ENCODE measurements at places on chromosomes 11 and 22.

GRCh38 chr11:90274362-90274761 lies 51.5 kb upstream of the CHORDC1 start:
- DNase-seq, result no peak

GRCh38 chr22:27603800-27604144 lies 197.8 kb downstream of the MN1 start:
- DNase-seq, result no peak

GRCh38 chr11:16786131-16786530 lies 47.7 kb downstream of the C11orf58 start:
- no peak for DNase-seq

GRCh38 chr11:79314906-79315689 lies 125.7 kb downstream of the TENM4 start:
- no peak for DNase-seq

DNA sequence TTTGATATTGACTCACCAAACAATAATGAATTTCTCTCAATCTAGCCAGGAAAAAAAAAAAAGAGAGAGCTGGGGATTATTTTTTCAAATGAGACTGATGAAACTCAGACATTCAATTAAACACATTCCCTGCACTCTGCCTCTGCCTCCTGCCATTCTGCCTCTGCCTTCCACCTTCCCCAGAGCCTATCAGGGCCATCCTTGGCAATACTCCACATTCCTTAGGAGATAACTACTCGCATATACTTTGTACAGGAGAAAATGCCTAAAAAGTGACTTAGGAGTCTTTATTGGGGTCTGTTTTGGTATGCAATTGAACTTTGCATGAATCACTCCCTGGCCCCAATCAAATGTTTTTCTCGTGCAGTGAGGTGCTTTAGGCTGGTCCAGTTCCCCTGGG lies 246.6 kb upstream of the PLET1 start:
- no peak for DNase-seq

GRCh38 chr11:65165410-65166317 lies 4.4 kb upstream of the SPDYC start:
- no peak for DNase-seq

DNA sequence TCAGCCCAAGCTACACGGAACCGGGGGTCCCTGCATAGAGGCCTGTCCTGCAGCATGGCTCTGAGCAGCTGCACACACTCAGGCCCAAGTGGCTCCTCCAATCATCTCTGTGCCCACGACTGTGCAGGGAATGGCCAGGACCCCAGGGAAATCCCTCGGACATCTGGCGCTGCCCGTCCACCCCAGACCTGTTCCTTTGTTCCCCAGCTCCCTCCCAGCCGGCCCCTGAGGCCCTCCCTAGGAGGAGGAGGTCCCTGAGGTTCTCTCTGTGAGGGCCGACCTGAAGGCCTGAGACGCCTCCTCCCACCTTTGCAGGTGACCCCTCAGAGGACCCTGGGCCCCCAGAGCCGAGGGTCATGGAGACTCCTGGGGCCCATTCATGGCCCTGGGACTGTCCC lies 1.1 kb downstream of the MLC1 start:
- DNase-seq, result no peak

DNA sequence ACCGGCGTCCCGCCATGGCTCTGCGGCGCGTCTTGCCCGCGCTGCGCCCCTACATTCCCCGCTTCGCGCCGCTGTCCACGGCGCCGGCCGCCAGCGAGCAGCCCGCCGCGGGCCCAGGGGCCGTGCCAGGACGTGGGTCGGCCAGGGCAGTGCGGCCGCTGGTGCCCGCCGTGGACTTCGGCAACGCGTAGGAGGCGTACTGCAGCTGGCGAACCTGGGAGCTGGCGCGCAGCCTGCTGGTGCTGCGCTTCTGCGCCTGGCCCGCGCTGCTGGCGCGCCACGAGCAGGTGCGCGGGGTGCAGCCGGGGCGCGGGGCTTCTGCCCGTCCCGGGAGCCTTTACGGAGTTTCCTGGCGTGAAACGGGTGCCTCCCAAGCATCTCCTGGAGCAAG lies 20.1 kb downstream of the DGCR6L start:
- DNase-seq, result no peak

DNA sequence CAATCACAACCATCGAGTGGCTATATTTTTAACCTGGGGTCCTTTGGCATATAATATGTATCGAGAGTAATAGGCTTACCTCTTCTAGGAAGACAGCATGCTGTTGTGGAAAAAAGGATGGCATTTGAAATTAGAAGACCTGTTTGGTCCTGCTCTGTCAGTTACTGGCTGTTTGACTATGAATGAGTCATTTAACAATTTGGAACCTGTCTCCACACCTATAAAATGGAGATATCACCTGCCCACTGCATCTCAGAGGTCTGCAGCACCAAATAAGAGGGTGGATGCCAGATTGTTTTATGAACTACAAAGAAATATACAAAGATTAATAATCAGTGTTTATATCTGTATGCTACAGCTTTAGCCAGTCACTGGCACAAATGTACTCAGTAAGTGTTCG lies 60.8 kb downstream of the SLC25A17 start:
- no peak for DNase-seq

DNA sequence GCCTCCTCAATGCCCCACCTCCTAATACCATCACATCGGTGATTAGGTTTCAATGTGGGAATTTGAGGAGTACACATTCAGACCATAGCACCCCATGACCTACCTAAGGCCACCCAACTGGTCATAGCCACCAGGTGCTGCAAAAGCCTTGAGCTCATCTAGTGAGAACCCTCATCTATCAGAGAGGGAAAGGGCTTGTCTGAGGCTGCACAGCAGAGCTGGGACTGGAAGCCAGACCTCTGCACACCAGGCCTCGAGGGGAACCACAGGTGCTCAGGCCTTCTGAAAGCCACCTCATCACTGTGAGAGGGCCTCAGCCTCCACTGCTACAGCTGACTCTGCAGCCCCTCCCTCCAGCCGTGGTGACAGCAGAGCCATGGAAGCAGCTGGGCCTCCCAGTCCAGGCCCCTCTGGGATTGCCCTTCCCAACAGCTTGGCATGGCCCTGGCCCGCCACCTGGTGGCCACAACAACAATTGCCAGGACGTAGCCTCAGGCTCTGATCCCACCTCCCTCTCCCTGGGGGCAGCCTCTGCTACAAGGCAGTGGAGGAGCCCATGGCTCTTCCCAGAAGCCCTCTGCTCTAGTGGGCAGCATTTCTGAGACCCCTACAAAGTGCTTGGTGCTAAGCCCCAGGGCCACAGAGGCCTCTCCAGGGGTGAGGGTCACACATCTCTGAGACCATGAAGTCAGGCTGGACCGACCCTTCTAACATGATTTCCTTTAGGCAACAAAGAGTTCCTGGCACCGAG lies 41.0 kb upstream of the PRDM11 start:
- peak; percentile 87 for DNase-seq

DNA sequence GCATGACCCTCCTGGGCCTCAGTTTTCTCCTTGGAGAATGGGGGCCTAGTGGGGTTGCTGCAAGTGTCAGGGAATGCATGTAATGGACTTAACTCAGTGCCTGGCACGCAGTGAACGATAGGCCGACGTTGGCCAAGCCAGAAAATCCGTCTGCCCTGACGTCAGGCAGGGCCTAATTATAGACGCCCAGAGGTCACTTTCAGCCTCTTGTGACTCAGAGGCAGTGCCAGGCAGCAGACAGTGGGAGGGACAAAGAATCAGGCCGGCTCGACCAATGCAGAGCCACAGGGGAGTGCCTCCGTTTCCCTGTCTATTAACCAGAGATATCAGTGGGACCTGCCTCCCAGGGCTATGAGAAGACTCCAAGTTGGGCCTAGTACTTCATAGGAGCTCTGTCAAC lies 115.0 kb downstream of the MN1 start:
- DNase-seq, result no peak

GRCh38 chr22:40451210-40451609 lies 80.8 kb downstream of the SGSM3 start:
- peak; percentile 66 for DNase-seq

DNA sequence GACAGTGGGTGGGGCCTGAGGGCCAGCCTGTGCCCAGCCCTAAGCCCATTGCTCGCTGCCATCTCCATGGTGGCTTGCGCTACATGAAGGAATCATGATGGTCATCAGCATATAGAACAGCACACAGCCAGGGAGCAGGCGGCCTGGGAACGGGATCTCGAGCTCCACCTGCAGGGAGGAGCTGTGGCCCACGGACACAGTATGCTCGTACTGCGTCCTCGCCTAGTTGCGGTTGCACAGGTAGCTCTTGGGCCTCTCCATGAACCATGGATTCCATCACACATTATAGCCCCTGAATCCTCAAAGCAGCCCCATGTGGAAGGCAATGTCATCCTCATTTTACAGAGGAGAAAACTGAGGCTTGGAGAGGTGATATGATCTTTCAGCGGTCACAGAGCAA lies 15.1 kb downstream of the SEC14L4 start:
- DNase-seq, result no peak

- DNase-seq, result no peak
Observed at GRCh38 chr11:128457874-128458273, 129.5 kb downstream of the ETS1 start.

- DNase-seq, result peak; percentile 45
Observed at GRCh38 chr22:48320683-48321451, 1506.8 kb downstream of the BRD1 start.

GRCh38 chr22:31121403-31121802 lies 1.4 kb upstream of the INPP5J start:
- DNase-seq, result no peak

DNA sequence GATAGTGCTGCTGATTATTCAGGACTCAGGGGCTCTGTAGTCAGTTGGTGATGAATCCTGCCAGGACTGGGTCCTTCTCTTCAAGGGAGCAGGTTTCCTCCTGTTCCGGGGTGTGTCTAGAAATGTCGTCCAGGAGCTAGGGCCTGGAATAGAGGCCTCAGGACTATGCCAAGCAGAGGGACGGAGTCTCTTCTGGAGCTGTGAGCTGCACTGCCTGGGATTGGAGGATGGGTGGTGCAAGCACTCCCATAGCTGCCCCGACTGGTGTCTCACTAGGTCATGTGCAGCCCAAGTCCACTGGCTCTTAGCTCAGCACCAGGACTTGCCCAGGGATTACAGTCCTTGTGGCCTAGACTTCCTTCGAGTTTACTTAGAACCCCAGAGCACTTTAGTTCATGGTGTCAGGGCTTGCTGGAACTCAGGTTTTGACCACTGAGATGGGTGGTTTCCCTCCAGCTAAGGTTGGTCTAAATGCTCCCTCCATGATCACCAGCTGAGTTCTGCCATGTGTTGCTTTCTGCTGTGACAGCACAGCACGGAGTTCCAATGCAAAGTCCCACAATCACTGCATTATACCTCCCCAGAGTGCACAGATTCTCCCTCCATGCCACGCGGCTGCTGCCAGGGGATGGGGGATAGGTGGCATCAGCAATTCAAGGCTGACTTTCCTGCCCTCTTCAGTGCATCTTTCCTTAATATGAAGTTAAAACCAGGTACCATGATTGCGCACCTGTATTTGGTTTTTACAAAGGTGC lies 42.6 kb upstream of the SHANK2 start:
- DNase-seq, result peak; percentile 5

GRCh38 chr11:110858547-110858921 lies 146.3 kb upstream of the ARHGAP20 start:
- no peak for DNase-seq

- no peak for DNase-seq
Observed at GRCh38 chr11:61151545-61152252, 9.5 kb downstream of the VPS37C start.

DNA sequence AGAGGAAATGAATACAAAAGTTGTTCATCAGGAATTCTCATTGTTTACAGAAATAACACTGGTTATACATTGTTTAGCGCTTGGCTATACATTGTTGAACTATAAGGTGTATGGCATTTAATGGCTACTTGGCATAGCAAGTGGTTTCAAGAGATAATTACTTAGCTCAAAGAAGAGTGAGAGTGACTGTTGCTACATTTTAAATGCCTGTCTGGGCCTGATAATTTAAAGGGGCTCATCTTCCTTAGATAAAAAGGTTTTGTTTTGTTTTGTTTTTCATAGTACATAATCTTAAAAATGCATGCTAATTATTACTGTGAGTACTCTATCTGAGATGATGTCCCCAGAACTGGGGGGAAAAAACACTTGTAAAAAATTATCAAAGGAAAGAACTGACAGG lies 1.5 kb upstream of the SMPD1 start:
- DNase-seq, result no peak

DNA sequence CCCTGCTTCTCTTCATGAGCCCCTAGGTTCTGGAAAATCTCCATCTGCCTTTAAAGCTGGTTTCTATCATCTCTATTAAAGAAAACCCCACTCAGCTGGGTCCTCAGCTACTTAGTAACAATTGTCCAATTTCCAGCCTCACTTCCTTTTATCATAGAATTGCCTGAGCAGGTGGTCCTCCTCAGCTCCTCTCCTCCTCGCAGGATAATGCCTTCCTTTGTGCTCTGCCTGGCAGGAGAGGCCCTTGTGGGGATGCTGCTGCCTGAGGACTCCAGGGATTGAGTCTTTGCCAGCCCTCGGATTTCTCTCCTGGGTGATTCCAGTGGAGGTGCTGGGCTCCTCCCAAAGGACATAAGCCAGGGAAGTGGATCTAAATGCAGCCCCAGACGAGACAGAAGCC lies 448.3 kb downstream of the INSC start:
- DNase-seq, result no peak

DNA sequence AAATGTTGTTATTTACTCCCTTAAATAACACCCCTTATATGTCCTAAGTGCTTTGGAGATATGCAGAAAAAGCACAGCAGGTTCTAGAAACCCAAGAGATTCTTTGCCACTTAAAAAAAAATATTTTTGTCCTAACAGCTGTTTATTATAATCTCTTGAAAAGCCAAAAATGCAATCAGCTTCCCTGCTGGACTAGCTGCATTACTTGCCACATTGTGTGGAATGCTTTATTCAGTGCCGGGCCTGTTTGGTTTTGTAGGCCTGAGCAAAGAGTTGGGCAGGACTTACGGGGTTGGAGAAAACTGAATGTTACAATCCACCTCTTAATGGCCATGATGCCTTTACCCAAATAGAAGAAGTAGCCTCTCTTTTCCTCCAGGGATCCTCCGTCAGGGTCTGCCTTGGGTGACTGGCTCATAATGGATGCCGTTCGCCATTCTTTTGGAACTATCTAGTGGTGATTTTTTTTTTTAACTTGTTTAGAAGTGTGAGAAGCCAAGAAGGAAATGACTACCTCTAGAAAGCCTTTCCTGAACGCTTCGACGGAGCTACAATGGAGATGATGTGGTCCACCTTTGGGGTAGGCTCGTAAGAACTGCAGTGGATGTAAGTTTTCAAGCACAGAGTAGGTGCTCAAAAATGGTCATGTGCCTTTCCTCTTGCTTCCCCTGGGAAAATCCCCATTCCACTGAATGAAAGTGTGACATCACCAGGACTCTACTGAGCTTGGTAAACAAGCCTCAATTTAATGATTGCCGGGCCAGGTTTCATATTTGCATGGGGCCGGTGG lies 241.3 kb upstream of the NCAM1 start:
- no peak for DNase-seq

DNA sequence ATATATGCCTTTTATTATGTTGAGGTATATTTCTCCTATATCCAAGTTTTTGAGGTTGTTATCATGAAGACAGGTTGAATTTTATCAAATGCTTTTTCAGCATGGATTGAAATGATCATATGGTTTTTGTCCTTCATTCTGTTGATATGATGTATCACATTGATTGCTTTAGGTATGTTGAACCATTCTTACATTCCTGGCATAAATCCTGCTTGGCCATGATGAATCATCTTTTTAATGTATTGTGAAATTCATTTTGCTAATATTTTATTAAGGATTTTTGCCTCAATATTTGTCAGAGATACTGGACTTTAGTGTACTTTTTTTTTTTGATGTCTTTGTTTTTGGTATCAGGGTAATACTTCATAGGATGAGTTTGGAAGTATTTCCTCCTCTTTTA lies 283.8 kb upstream of the C11orf87 start:
- no peak for DNase-seq

- peak; percentile 82 for DNase-seq
Observed at GRCh38 chr11:2945031-2945756, 16.0 kb upstream of the PHLDA2 start.

- peak; percentile 41 for DNase-seq
Observed at GRCh38 chr11:116703421-116703820, 69.4 kb downstream of the BUD13 start.

Measured in activated effector memory CD4-positive, alpha-beta T cell treated with anti-CD3 and anti-CD28 coated beads, Interleukin-2, amount 50 U/mL, for 16 hours (primary cell).